Liver (tissue), 10 donors: ENCODE measurements at places on chromosomes 2 and 18. TPM values are rescaled to one million over a fixed set of nuclear protein-coding genes. Genes with fewer than 3 reads are reported as not detected.

- no peak for DNase-seq
Observed at GRCh38 chr18:34707670-34708069, 2.4 kb upstream of the DTNA start.

- DNase-seq, result no peak
Observed at GRCh38 chr2:215364157-215365155, 52.6 kb downstream of the ATIC start.

DNA sequence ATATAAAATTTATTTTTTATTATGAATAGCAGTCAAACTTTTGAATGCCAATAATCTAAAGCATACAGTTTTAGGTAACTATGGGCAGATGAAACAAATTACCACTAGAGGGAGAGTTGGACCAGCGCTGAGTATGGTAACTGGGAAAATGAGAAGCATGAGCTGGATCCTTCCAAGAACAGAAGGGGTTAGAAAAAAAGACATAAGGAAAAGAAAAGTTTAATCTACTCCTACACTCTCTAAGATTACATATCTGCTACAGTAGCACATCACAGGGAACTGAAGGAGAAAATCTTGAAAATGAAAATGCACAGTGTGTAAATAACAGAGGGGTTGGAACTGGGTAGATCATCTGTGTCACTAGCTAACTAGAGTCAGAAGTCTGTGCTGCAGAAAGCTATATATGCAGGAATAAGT lies 15.5 kb downstream of the REG3G start:
- DNase-seq, result no peak

DNA sequence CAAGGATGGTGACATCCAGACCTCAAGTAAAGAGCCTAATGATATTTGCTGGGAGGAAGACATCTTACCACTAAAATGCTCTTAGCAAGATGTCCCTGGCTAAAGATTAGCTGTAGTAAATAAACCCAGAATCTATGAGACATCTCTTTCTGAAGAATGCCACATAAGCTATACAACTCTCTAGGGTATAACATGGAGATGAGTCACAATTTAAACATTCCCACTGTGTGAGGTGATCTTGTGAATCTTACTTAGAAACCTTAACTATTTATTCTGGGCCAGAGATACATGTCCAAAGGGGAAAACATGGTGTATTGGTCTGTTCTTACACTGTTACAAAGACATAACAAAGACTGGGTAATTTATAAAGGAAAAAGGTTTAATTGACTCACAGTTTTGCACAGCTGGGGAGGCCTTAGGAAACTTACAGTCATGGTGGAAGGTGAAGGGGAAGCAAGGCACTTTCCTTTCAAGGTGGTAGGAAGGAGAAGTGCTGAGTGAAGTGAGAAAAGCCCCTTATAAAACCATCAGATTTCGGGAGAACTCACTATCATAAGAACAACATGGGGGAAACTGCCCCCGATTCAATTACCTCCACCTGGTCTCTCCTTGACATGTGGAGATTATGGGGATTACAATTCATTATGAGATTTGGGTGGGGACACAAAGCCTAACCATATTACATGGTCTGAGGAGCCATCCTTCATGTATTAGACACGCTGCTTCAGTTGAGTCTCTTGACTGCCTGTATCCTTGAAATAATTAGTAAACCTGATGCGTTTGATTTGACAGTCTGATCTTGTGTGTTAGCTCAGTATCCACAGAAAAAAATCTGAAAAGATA lies 17.1 kb downstream of the KRCC1 start:
- no peak for DNase-seq

DNA sequence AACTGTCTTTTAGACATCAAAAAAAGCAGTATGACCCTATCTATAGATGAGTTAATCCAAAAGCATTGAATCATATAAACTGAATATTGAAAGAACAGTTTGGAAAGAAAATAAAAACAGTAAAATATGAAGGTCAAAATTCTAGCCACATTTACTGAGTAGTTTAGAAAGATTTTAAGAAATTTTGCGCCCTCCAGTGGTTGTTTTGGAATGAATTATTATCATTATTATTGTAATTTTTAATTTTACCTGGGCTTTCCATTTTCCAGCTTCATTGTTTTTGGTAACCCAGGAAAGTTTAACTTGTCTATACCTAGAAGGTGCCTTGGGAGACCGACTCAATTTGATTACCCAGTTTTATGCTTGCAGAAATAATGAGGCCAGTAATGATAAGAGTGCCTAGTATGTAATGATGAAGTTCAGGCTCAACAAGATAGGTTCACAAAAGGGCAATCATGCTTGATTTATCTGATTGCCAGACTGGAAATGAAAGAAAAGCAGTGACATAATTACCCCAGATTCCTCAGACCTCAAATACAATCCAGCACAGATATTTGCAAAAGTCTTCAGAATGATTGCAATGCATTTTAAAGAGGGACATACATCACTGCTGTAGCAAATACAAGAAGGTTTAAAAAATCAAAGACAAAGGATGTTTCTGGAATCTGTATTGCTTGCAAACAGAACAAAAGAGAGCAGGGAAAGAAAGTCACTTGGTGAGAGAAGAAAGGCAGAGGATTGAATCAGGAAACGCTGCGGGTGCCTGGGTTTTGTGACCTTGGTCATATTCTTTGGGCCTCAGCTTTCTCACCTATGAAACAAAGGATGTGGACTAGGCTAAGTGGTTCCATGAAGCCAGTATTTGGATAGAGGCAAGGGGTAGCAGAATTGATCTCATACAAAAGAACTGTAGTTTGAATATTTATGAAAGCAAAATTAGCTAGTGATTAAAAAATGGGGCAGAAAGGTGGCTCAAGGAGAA lies 153.8 kb downstream of the MAP2 start:
- no peak for DNase-seq

The AP1S3 gene
- polyA plus RNA-seq, result 1.1 TPM

DNA sequence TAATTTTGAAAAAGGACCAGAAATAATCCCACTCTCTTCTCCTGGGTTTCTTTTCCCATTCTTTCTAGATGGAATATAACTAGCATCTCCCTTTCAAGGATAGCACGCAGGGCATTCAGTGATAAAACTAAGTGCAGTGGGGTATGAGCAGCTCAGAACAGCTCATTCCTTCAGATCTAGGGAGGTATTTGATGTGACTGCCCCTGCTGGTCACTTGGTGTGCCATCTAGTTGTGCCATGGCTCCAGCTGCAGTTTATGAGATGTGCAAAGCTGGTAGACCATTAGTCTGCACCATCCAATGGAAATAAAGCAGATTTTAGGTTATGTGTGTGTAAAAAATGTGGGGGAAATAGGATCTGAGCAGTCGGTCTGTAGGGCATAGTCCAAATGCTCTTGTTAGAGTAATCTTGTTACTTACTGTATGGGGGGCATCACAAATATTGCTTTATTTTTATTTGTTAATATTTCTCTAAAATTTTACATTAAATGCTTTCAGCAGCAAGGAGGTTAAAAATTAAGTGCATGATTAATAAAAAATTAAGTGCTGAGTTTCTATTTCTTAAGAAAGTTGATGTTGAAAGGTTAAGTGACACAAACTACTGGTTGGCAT lies 38.9 kb downstream of the CTAGE1 start:
- no peak for DNase-seq

The GULP1 gene
- polyA plus RNA-seq, result 0.61 TPM

- DNase-seq, result no peak
Observed at GRCh38 chr2:170991398-170992182, 62.5 kb downstream of the GORASP2 start.

DNA sequence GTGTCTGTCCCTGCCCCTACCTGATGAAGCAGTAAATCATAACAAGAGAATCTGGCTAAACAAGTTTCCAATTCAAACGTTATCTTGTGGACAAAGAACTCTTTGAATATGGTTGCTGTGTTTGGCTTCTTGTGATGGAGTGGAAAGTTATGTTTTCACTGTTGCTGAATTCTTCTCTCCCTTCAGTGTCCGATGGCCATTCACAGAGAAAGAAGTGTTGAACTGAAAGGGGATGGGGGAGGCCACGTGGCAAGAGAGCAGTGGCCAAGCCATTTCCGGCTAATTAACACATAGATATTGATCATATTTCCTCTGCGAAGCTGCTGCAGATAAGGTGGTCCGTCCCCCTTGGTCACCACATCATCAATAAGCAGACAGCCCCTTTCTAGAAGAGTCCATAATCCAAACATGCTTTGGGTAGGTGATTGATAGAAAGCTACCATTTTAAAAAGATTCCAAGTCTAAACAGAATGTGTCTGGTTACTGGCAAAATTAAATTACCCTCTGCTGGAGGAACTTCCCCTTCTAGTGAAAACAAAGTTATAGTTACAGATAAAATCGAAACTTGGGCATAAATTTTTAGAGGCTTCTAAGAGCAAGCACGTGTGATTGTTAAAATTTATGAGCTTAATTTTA lies 36.9 kb upstream of the FZD7 start:
- DNase-seq, result no peak

DNA sequence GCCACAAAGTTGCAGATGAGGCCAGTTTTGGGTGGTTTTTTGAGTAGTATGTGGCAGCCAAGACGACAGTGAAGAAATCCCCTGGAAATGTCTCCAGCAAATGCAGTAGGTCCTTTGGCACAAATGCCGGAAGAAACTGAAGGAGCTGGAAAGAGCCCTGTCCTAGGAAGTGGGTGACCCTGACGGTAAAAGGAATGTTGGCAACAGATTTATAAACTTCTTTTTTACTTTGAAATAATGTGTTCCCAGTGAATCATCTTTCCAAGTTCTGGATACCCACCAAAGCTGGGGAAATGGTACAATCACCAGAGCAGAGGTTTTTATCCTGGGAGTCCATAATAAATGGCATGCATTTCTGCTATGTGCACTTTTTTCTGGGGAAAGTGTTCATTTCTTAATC lies 112.9 kb downstream of the CSRNP3 start:
- no peak for DNase-seq

The SULT1C4 gene
- 1.0 TPM for polyA plus RNA-seq

- DNase-seq, result no peak
Observed at GRCh38 chr2:239630618-239631286, 229.9 kb upstream of the HDAC4 start.

The TRPM8 gene
- 46.5 TPM for polyA plus RNA-seq
